ENCODE measurements at places on chromosomes 7 and 10. TPM values are rescaled to one million over a fixed set of nuclear protein-coding genes. Genes with fewer than 3 reads are reported as not detected.

ATP6V0A4 gene
- polyA plus RNA-seq = not detected

TBXAS1 gene
- polyA plus RNA-seq = 2.8 TPM

UTF1 gene
- not detected for polyA plus RNA-seq

ZNF277 gene
- 25.4 TPM for polyA plus RNA-seq

AIMP2 gene
- 39.9 TPM for polyA plus RNA-seq

DEPP1 gene
- polyA plus RNA-seq = 33.8 TPM

CPA2 gene
- 0.49 TPM for polyA plus RNA-seq

DNA sequence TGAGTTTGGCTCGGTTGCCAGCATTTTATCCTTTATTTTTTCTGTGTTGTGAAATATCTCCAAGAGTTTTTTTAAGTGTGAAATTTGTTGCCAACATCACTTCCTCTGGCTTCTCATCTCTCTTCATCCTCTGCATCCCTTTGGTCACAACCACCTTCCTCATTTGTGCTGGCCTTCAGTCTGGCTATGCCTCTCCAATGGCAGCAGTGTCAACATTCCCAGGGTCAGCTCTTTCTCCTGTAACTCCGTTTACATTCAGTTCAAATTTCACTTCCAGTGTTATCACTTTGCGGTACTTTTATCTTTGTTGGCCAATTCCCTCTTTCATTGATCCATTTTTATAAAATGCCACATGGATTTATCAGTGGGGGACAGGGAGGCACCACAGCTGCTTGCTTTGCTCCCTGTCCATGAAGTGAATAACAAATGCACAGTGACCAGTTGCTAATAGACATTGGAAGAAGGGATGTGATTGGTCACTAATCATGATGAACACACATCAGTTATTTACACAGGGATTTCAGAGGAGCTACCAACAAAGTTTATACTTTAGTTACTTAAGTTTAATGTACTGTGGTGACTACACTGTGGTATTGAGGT is 311.4 kb upstream of the LRGUK start:
- no peak for DNase-seq

GRCh38 chr7:151243045-151243349 is 5.5 kb downstream of the SMARCD3 start:
- no peak for DNase-seq
